ENCODE measurements at places on chromosomes 2 and 18. TPM values are rescaled to one million over a fixed set of nuclear protein-coding genes. Genes with fewer than 3 reads are reported as not detected.

WBP1 gene
- 20.1 TPM for total RNA-seq

COMMD1 gene
- 34.8 TPM for total RNA-seq

RAB6D gene
- not detected for total RNA-seq

IFIH1 gene
- 8.3 TPM for total RNA-seq

BIRC6 gene
- total RNA-seq: 191 TPM

SS18 gene
- total RNA-seq: 91.6 TPM
